Vagina (tissue), 2 donors: ENCODE measurements at places on chromosomes 2 and 18. TPM values are rescaled to one million over a fixed set of nuclear protein-coding genes. Genes with fewer than 3 reads are reported as not detected.

SPP2 gene
- total RNA-seq, result not detected

CAPN13 gene
- not detected for total RNA-seq

GNAL gene
- total RNA-seq, result 23.3 TPM

DLGAP1 gene
- 3.2 TPM for total RNA-seq

AGBL5 gene
- total RNA-seq, result 8.8 TPM
